ENCODE measurements at places on chromosomes 3 and 15. TPM values are rescaled to one million over a fixed set of nuclear protein-coding genes. Genes with fewer than 3 reads are reported as not detected.

ANKRD63 gene
- total RNA-seq = not detected

DUOX1 gene
- under 0.01 TPM for total RNA-seq

PCLAF gene
- 20.6 TPM for total RNA-seq

AHSG gene
- not detected for total RNA-seq

PTPN9 gene
- 24.2 TPM for total RNA-seq

SERPINI2 gene
- not detected for total RNA-seq

MLH1 gene
- total RNA-seq = 45.4 TPM

POLQ gene
- total RNA-seq = 1.5 TPM

DNA sequence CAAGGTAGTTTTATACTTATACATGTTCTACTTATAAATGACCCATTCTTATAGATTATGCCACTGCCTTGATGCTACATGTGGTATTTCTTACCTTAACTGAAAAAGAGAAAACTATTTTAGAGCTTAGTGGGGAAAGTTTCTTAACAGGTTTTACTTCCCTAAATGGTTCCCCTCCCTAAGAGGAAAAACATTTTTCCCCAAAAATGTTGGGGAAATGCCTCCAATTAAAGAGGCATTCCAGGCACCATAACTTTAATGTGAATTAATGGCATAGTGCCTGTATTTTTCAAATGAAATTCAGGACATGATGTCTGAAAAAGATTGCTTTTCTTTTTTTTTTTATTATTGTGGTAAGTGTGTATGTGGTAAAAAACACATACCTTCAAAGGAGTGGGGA lies 22.6 kb downstream of the GOLM2 start:
- DNase-seq = peak; percentile 1

GRCh38 chr3:167691366-167691765 lies 37.6 kb upstream of the WDR49 start:
- no peak for DNase-seq

- no peak for DNase-seq
Measured at GRCh38 chr3:155069729-155070128, 10.4 kb upstream of the MME start.

- peak; percentile 81 for DNase-seq
Measured at GRCh38 chr15:81133782-81134461, at the start of gene CFAP161. Gene CFAP161, plus strand, starts transcription at chr15:81134270. Its CDS starts 60 bp downstream, at chr15:81134330.

GRCh38 chr3:99825004-99825640 lies 7.5 kb downstream of the CMSS1 start:
- peak; percentile 51 for DNase-seq

DNA sequence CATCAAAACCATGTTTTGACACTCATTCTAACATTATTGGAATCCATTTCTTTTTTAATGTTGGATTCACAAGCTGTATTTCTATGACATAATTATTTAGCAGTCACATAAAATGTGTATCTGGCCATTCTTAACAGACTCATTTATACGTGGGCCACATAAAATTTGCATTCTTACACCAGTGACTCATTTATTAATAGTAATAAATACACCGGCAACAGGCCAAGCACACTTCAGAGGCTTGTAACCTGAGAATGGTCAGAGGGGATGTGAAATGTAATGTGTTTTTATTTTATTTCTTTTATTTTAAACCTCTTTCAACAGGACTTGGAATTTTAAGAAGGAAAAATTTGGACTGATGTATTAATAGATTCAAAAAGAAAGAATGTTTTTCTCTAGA lies 384.9 kb upstream of the RARB start:
- DNase-seq = no peak

DNA sequence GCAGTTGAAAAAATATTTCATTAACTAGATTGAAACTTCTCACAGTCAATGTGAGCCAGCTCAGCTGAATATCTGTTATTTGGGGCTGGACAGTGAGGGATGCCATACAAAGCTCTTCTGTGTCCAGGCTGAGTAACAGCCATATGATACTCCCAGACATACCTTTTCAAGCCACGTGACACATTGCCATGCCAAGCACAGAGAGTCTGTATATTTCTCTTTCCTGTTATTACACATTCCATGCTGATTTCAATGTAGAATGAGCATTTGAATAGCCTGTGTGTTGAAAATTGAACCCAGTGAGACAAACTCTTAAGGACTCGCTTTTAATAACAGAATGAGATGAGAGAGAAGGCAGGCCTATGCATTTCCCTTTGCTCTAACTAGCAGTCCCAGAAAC lies 334.7 kb upstream of the RASGRP1 start:
- peak; percentile 62 for DNase-seq

GRCh38 chr3:159238646-159239045 lies 436.8 kb downstream of the MFSD1 start:
- no peak for DNase-seq

DNA sequence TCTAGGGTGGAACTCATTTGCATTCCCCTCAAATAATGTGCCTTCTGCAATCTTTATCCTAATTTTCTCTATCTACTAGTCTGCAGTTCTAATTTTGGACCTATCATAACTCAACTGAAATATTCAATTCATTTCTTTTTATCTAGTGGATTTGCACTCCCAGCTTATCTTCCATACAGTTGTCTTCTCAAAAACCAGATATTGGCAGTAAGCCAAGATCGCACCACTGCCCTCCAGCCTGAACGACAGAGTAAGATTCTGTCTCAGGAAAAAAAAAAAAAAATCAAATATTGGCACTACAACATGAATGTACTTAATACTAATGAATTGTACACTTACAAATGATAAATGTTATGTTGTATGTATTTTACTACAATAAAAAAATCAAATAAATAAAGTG lies 18.0 kb upstream of the CHMP2B start:
- no peak for DNase-seq

DNA sequence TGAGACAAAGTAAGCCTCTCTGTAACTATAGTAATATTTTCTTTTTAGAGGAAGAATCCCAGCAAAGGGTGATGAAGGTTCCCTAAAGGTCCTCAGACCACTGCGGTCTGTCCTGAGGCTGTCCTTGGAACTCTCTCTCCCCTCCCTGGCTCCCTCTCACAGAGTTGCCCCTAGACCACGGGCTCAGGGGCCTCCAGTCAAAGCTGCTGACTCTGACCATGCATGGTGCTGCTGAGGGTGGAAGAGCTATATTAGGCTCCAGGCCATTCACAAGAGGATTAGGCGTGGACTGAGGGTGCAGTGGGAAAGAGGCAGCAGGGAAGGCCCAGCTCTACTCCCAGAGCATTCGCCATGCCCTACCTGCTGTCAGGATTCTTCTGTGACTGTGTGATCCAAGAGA lies 14.6 kb downstream of the CAPN3 start:
- no peak for DNase-seq

DNA sequence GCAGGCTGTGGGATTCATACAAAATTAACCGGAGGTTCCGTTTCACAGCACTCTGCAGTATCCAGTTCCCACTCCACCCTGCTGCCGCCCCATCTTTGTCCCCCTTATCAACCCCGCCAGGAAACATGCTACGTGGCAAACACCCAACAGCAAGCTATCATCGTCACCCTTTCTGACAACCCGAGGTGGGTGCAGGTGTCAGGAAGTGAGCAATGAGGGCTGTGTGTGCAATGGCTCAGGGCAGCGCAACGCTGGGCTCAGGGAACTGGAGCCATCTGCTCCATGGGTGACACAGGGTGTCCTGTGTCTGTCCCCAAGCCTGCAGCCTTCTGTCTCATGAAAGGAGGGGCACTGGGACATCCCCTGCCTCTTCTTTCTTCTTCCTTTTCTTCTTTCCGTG lies 60.9 kb downstream of the ATP2B2 start:
- no peak for DNase-seq

GRCh38 chr3:138724443-138724842 lies 110.3 kb downstream of the PIK3CB start:
- no peak for DNase-seq

GRCh38 chr3:57889807-57890206 lies 118.4 kb upstream of the FLNB start:
- DNase-seq = peak; percentile 69

DNA sequence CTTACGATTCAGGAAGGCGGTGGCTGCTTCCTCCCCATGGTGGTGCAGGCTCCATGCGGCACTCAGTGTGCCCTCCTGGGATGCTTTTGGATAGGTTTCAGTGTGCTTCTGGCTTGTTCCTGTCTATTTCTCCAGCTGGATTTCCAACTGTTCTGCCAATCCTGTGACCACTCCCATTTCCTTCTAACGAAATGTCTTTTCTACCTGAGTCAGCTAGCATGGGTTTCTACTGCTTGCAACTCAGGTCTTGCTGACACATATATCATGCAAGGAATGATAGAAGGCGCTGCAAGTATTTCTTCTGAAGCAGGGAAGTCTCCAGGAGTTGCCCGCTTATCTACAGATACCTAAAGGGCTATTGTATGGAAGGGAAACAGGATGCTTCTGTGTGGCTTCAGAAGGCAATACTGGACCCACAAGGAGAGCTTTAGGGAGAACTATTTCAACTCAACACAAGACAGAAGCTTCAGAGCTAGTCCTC lies 244.4 kb downstream of the OPA1 start:
- DNase-seq = no peak

DNA sequence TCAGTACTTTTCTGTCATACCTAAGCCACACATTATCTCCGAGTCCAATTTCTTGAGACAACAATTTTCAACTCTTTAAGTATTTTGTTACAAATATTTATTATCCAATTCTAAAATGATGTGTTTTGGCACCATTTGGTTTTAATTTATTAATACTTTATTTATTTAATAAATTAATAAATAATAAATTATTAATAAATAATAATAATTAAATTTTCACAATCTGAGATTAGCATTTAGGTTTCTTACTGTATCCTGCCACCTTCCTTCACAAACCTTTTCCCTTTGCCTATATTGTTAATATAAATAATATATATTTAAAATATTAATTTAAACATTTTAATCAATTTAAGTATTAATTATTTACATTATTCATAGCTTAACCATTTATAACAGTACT lies 23.9 kb downstream of the TMEM207 start:
- DNase-seq = no peak

GRCh38 chr3:195906865-195907683 lies 1.3 kb downstream of the TNK2 start:
- DNase-seq = peak; percentile 85

GRCh38 chr15:55846116-55846707 lies 103.3 kb upstream of the PRTG start:
- DNase-seq = no peak

GRCh38 chr3:123112232-123112631 lies 45.4 kb downstream of the PDIA5 start:
- DNase-seq = no peak

GRCh38 chr3:60580809-60581208 lies 670.4 kb downstream of the FHIT start:
- DNase-seq = no peak

DNA sequence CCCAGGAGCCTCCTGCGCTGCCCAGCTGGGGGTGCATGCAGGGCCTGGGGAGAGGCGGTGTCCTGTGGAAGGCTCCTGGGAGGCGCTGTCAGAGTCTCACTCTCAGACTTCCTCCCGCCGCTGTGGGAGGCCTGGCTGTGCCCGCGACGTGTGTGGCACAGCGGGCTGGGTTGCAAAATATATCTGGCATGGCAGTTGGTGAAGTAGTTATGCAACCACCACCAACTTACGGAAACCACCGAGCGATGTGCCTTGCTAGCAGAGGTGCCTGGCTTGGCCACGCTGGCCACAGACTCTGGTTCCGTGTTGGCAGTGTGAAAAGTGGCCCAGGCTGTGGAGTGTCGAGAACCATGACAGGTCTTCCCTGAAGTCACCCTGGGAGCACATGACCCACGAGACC lies 30.6 kb upstream of the GATA2 start:
- no peak for DNase-seq

DNA sequence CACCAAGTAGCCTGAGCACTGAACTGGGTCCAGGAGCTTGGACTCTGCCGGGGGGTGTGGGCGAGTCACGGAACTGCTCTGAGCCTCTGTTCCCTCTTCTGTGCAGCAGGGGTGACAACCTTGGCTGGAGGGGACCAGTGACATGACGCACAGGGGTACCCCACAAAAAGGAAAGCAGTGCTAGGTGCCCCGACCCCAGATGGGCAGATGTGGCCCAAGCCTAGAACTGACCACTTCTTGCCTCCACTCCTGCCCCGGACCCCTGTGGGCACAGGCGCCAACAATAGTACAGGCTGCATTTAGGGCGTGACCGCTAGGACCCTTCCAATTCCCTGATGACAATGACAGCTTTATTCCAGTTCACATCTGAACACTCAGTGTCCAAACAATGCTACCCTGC lies 255.9 kb upstream of the LYSMD4 start:
- DNase-seq = no peak

DNA sequence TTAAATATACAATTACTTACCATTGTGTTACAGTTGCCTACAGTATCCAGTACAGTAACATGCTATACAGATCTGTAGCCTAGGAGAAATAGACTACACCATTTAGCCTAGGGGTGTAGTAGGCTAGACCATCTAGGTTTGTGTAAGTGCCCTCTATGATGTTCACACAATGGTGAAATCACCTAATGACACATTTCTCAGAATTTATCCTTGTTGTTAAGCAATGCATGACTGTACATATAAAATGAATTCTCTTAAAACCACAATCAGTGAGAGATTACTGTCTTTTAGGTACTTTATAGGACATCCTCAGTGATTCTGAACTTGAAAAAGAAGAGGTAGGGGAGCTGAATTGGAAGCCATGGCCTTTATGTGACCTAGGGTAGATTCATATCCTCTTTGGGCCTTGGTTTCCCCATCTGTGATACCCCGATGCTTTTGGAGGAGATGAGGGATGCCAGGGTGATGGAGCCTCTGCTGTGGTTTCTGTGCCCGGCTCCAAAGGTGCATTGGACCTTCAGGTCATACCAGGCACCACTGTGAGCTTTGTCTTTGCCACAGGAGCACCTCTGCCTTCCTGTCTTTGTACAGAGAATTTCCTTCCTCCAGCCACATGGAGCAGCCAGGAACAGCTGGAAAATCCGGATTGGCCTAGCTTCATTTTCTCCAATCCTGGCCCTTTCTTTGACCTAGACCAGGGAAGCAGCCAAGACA lies 51.9 kb upstream of the FLNB start:
- peak; percentile 53 for DNase-seq

DNA sequence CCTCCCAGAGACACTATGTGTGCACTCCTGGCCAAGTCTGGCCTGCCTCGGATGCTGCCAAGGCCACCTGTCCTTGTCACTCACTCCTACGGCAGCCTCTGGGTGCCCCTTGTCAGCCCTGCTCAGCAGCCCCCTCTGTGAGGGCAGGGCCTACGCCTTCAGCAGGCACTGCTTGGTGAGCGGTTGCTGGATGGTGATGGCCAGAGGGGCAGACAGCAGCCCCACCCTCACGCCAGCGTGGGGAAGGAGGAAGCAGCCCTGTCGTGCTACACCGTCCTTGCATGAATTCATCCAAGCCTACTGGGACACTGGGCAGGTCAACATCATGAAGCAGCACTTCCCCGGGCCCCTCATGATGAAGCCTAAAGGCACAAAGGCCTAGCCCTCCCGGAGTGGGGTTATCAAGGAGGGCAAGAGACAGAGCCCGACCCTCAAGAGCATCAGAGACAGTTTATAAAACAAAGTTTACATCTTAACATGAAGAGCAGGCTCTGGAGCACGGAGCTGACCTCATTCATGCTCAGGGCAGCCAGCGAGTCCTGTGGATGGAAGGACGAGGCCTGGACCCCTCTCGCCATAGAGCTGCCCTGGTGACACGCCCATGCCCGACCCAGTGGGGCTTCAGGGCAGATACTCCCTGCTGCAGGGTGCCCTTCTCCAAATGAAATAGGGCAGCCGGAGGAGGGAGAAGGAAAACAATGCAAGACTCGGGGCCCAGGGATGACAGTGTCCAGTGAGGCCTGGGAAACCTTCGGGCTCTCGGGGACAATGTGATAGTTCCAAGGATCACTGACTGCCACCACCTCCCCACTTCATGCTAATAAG lies 25.3 kb downstream of the CHDH start:
- no peak for DNase-seq

Measured in osteoblast (primary cell).